Lung microvascular endothelial cell (primary cell): ENCODE measurements at places on chromosomes 5 and 9. TPM values are rescaled to one million over a fixed set of nuclear protein-coding genes. Genes with fewer than 3 reads are reported as not detected.

Gene SLC28A3
- not detected in 2 replicates for total RNA-seq

Gene SLC34A1
- total RNA-seq = not detected in 2 replicates

DNA sequence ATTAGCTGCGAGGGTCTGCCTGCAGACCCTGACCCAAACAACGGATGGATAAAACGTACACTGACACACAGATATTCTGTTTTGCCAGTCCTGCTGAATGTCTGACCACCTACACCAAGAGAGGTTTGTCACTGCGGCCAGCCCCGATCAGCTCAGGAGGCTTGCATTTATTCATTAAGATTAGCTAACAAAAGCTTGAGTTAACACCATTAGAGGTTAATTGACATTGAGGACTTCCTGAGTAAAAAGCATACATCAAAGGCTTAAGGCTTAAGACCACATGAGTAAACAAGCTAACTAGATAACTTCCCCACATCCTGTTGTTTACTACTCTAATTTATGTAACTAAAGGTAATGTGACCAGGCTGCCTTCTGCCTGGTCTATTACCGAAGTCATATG is 198.1 kb upstream of the TRPC7 start:
- no peak for DNase-seq

- DNase-seq = no peak
These were observed 568.5 kb downstream of the RAB3C start for GRCh38 chr5:59151162-59151889.

GRCh38 chr5:108681079-108681921 is 66.4 kb upstream of the FER start:
- peak; percentile 75 for DNase-seq

DNA sequence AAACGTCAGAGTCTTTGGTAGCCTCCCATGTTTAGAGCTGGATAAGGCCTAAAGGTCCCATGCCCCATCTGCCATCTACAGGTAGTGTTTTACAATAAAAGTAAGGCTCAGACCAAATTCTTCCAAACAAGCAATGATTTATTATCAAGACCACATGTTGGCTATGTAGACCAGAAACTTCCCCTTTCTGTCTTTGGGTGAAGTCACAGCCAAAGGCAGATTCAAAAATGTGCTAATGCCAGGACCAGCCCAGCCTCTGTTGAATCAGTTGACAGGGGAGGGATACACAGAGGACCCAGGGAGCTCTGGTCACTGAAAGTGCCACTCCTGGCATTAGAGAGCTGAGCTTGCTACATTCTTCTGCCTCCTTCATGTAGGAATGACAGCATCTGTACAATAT is 360.8 kb downstream of the NTRK2 start:
- DNase-seq = no peak
